NCI-H1105 (cell line): ENCODE measurements at places on chromosomes 7 and 10.

GRCh38 chr7:591856-592628 is 72.4 kb upstream of the PDGFA start:
- DNase-seq, result no peak

GRCh38 chr10:20088061-20088701 is 271.9 kb downstream of the PLXDC2 start:
- DNase-seq, result no peak

- DNase-seq, result no peak
These were observed 27.0 kb downstream of the SND1 start for GRCh38 chr7:127678947-127679346.

DNA sequence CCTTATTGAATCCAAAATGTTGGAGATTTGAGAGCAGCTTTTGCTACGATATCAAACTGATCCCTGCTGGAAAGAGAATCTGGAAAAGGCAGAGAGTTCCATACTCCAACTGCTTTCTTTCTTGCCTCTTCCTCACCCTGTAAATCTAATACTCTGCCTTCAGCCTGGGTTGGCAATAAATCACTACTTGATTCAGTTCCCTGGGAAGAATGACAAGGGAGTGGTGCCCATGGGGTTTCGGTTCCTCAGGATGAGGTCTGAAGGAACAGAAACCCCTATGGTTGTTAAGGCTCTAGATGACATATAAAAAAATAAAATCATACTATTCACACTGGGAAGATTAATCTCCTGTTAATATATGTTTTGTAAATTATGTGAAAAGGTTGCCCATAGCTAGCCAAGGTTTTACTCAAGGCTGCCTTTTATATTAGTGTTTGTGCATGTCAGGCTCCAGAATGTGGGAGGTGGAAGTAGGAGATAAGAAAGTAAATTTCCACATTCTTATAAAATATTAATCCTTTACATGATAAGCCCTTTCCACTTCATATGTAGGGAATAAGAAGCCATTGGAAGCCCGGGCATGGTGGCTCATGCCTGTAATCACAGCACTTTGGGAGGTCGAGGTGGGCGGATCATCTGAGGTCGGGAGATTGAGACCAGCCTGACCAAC is 106.2 kb upstream of the CACNA2D1 start:
- DNase-seq, result no peak

DNA sequence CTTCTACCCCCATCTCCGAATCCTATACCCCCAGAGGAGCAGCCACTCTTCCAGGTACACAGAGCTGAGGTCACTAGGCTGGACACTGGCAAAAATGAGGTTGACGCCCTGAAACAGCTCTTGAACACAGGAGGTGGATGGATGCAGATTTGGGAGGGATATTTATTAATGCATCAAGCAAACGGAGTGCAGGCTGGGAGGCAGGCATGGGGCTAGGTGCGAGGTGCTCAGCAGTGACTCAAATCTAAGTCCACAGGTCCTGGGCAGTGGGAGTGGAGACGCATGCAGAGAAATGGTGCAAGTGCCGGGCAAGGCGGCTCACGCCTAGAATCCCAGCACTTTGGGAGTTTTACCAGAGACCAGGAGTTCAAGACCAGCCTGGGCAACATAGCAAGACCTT is 11.0 kb downstream of the GUSB start:
- no peak for DNase-seq

DNA sequence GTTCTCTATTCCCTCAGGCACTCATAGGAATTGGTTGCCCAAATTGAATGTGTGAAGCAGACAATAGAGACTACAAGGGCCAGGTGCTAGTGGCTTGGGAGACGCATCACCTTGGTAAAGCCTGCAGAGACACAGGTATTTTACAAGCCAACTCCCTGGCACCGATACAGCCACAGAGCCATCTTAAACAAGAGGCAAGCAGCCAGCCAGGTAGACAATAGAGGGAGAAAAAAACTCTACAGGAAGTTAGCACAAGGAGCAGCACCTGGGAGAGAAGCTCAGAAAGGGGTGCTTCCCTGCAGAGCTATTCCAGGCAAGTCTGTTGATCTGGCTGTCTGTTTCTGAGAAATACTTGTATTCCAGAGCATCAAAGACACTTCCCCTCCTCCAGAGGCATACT is 43.0 kb upstream of the CDK1 start:
- DNase-seq, result peak; percentile 27

- DNase-seq, result no peak
These were observed 179.6 kb downstream of the CELF2 start for GRCh38 chr10:11197266-11197712.

DNA sequence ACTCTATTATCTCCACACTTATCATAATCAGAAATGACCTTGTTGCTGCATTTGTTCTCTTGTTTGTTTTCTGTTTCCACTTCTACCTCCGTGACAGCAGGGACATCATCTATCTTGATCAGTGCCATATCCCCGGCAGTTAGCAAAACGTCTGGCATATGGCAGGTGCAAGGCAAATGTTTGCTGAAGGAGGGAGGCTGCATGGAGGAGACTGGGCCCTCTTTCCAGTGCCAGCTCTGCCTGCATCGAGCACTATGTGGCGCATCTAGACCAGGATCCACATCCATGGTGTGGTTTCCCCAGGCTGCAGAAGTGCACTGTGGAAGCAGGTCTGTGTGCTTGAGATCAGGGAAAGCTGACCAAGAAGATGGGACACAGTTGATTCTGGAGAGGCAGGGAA is 181.2 kb downstream of the KCNMA1 start:
- no peak for DNase-seq

- no peak for DNase-seq
These were observed 59.2 kb downstream of the MINDY3 start for GRCh38 chr10:15801147-15801546.
